ENCODE measurements at places on chromosomes 16 and 17.

DNA sequence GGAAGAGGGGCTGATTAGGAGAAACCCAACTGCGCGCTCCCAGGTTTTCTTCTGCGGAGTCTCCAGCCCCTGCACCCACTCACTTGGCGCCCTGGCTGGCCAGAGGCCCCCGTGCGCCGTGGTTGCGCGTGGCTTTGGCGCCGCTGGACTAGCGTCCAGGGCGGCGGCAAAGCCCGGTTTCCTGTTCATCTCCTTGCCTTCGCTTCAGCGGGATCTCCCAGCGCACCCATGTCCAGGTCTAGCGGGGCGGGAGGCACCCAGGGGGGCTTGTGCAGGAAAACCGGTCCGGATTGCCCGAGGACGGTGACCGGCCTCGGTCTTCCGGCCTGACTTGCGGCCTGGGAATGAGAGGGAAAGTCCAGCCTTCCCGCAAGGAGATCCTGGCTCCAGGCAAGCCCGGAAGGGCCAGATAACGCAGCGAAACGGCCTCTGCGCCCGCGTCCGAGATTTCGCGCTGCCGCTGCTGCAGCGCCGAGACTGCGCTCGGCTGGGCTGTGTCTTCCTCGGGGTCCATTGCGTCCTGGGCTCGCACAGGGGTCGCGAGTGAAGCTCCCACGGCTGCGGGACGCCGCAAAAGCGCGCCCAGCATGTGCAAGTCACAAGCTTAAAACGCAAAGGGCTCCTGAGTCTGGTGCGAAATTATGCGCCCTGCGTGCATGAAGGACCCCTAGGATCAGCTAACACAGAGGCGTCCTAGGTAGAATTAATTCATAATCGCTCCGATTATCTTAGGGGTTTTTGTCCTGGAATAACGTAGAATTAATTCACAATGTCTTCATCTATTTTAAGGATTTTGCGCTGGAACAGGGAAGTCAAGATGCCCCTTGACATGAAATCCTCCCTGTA lies 5.7 kb downstream of the FOXF1 start:
- no peak for DNase-seq

DNA sequence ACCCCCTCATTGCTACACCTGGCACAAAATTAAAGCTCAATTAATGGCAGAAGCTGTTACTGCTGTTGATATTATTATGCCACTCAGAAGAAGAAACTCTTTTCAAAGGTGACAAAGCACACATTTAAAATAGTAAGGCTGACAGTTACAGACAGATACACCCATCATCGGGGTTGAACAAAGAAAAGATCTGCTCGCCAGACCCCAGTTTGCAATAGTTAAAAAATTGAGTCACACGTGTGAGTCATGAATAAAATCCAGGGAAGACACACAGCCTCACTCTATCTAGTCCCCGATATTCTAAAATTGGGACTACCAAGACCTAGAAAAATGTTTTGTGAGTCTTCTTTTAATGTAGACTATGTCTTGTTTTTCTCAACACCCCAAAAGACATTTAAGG lies 330.0 kb upstream of the SOX9 start:
- no peak for DNase-seq

DNA sequence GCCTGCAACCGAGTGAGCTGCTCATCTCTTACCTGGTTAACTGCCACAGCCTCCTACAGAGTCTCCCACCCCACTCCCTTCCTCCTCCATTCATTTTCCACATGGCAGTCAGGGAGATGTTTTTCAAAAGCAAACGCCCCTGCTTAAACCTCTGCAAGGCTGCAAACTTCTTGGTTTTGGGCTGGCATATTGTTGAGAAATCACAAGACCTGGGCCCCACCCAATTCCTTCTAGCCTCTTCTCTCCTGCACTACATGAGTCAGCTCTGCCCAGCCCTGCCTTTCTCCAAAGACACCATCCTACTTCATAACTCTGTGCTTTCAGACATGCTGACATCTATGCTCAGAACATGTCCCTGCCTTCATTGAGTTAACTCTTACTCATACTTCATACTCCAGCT lies 136.1 kb downstream of the SPACA3 start:
- no peak for DNase-seq

- DNase-seq: peak; percentile 66
Observed at GRCh38 chr17:76710863-76711611, at the start of gene MXRA7. Gene MXRA7 (minus strand): TSS chr17:76710965. CDS start chr17:76710946, 19 bp downstream.

- DNase-seq: no peak
Observed at GRCh38 chr17:50839591-50840310, 4.4 kb downstream of the WFIKKN2 start.

GRCh38 chr16:49459953-49460735 lies 86.5 kb downstream of the C16orf78 start:
- DNase-seq: no peak

Measured in activated CD8-positive, alpha-beta T cell treated with anti-CD3 and anti-CD28 coated beads, Interleukin-2, amount 10 ng/mL, durations not matched to agents 7 days and 5 days (primary cell).